ENCODE measurements at places on chromosomes 1 and 21.

GRCh38 chr1:236168716-236169429 lies 26.5 kb downstream of the GPR137B start:
- no peak for DNase-seq

GRCh38 chr1:212242288-212242984 lies 42.8 kb upstream of the PPP2R5A start:
- no peak for DNase-seq

- no peak for DNase-seq
These were observed 52.4 kb downstream of the DISP3 start for GRCh38 chr1:11531314-11531870.

DNA sequence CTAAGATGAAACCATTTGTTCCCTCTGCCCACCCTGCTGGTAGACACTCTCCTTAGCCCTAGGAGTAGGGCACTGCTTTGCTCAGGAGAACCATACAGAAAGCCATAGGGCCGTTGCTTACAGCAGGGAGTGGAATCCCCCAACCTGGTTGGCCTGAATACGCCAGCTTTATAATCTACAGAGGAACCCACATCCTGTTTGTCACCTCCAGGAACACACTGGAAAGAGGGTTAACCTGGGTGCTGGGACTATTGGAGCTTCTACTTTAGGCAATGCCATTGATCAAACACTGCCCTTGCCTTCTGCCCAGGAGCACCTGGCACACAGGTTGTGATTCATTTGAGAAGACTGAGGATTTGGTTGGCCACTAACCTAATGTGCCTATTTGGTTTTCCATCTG lies 124.8 kb downstream of the TNR start:
- no peak for DNase-seq

DNA sequence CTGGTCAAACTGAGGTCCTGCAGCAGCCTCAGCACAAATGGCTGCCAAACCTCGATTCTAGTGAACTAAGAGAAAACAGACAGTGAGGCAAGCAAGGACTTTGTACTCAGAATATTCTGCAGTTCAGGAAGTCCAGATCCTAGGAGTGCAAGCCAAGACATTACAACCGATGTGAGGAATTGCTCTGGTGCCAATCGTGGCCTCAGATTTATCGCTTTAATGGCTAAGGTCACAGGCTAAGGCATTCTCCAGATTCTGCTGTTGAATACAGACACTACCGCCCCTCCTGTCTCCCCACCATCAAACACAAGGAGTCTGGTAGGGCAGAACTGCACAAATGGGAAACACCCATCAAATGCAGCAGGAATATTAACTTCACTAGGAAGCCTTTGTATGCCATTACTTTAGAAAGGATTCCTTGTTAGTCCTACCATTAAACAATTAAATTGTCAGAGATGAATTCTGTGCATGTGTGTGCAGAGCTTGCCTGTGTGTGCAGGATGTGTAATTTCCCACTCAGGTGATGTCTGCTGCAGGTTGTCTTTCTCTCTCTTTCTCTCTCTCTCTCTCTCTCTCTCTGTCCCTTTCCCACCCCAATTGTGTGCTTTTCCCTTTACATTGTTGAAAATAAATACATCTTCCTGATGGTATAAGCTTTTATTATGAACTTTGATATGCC lies 9.2 kb upstream of the SERTAD4 start:
- DNase-seq = no peak

- DNase-seq = no peak
These were observed 205.1 kb upstream of the RUNX1 start for GRCh38 chr21:35254006-35254764.

GRCh38 chr1:50976111-50976889 lies 6.3 kb downstream of the CDKN2C start:
- no peak for DNase-seq

DNA sequence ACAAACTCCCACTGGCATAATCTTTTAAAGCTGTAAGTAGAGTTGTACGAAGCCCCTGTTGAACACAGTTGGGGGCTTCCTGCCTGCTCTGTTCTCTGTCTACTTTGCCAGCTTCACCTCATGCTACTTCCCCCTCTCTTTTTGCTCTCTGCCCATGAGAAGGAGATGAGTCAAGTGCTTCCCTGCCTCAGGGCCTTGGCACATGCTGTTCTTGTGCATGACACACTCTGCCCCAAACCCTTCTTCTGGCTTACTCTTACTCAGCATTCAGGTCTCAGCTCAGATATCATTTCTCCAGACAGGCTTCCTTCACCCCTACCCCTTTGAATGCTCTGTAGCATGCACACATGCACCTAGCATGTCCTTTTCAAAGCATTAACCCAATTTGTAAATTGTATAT lies 208.8 kb downstream of the FOXD2 start:
- DNase-seq = no peak

GRCh38 chr1:170162459-170163246 lies 16.9 kb downstream of the NTMT2 start:
- no peak for DNase-seq

GRCh38 chr1:161223805-161224694 lies 622 bp upstream of the APOA2 start:
- DNase-seq = no peak

- DNase-seq = no peak
These were observed 46.4 kb upstream of the ERG start for GRCh38 chr21:38544661-38545060.

DNA sequence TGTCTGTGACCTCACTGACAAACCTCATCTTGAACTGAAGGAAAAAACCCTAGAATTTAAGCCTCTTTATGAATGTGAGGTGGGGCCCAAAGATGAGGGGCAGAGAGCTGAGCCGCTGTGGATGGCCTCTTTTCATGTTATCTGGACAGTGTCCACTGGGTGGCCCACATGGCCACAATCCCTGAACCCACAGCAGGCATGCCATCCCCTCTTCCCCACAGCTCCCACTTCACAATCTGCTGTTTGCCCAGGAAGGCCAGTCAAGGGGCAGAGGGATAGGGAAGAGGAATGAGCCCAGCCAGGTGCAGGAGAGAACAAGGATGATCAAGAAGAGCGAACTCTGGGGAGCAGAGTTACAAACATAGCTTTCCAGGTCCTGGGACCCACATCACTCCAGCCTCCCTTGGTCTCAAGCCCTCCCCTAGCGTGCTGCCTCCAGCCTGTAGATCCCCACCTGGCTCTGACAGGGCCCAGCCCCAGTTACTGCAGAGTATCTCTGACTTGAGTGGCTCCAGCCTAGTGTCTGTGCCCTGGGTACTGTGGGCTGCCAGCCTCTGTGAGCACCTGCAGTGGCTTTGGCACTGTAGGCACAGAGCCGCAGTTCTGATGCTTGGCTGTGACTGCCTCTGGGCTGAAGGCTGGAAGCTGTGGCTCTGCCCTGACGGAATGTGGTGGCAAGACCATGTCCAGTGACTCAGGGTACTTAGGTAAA lies 1.9 kb upstream of the SLFNL1 start:
- no peak for DNase-seq

- DNase-seq = no peak
These were observed 7.9 kb downstream of the OSCP1 start for GRCh38 chr1:36442337-36442736.

- DNase-seq = no peak
These were observed 175.1 kb upstream of the CSF3R start for GRCh38 chr1:36657826-36658225.

GRCh38 chr1:87951852-87952251 lies 623.2 kb downstream of the LMO4 start:
- no peak for DNase-seq

GRCh38 chr1:150708595-150708994 lies 11.6 kb upstream of the GOLPH3L start:
- DNase-seq = no peak

DNA sequence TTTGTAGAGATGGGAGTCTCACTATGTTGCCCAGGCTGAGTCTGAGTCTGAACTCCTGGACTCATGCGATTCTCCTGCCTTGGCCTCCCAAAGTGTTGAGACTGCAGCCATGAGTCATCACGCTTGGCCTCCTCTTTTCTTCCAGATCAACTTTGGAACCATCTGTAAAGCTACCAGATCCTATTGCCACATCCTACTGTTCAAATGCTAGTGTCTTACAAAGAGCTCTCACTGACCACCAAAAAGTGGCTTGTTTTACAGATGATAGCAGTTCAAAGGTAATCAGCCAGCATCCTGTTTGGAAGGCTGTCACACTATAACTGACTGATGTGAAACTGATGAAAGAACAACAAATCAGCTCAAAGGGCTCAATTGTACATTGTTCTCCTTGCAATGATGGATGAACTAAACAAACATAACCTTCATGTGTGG lies 221.6 kb downstream of the AKT3 start:
- DNase-seq = no peak

DNA sequence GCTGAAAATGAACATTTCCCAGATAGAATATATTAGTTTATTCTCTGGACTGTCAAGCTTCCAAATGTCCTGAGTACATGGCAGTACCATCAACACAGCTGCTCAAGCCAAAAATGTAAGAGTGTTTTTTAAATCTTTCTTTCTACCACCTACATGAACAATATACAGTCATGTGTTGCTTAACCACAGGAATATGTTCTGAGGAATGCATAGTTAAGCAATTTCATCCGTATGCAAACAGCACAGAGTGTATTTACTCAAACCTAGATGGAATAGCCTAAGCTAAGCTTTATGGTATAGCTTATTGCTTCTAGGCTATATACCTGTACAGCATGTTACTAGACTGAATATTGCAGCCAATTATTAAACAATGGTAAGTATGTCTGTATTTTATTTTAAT lies 561.9 kb upstream of the ADGRL4 start:
- DNase-seq = no peak

- DNase-seq = no peak
These were observed 307.1 kb upstream of the RRP15 start for GRCh38 chr1:217977943-217978342.

GRCh38 chr1:66274634-66275033 lies 259.3 kb upstream of the SGIP1 start:
- no peak for DNase-seq

DNA sequence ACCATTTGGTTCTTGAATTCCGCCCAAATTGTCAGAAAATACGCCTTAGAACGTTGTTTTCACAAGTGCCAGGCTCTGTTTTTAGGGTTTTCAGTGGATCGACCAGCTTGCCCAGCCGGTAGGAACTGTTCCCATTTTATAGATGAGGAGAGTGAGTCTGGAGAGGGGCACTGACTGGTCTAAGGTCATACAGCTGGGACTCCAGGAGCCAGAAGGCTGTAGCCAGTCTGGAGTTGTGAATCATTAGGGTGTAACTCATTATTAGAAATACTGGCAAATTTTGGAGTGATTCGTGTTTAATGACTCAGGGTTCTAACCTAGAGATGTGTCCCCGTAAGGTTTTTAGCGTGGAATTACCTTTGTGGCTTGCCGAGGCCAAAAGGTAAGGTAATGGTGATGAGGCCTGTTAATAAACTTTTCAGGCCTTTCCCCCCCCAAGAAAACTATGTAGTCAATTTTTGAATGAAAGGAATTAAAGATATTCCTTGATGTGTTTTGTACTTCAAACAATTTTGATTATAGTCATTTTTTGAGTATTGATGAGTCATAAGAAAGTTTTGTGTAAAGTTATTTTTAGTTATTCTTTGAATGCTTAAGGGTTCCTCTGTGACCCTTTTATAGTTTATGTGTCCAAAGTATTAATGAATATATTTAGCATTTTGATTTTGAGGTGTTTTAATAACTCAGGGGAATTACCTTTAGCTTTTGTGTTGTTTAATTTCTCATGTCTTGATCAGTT lies 2.1 kb downstream of the DYRK1A start:
- DNase-seq = no peak

DNA sequence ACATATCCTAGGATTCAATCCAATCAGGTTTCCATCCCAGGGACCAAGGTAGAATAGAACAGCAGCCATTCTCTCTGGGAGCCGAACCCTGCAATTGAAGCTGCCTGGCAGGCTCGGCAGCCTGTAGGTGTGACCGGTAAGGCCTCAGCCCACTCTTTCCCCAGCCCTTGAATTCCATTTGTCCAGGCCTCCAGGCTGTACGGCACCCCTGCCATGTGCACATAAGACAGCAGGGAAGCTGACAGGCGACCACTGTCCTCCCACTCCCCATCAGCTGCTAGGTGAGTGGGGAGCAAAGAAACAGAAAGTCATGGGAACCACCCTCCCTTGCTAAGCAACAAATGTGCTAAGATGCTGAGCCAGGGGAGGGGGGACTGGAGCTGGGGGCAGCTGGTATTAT lies 23.0 kb downstream of the OPTC start:
- no peak for DNase-seq

DNA sequence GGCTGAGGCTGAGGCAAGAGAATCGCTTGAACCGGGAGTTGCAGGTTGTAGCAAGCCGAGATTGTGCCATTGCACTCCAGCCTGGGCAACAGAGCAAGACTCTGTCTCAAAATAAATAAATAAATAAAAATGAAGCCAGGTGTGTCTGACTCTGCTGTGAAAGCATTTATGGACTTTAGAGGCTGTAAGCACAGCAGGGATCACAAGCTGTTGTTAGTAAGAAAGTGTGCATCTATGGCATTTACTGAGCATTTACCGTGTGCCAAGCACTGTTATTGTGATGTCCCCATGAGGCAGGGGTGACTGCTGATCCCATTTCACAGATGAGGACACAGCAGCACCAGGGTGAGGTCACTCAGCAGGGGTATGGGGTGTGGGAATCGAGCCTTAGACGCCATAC lies 20.1 kb downstream of the FAM151A start:
- no peak for DNase-seq

DNA sequence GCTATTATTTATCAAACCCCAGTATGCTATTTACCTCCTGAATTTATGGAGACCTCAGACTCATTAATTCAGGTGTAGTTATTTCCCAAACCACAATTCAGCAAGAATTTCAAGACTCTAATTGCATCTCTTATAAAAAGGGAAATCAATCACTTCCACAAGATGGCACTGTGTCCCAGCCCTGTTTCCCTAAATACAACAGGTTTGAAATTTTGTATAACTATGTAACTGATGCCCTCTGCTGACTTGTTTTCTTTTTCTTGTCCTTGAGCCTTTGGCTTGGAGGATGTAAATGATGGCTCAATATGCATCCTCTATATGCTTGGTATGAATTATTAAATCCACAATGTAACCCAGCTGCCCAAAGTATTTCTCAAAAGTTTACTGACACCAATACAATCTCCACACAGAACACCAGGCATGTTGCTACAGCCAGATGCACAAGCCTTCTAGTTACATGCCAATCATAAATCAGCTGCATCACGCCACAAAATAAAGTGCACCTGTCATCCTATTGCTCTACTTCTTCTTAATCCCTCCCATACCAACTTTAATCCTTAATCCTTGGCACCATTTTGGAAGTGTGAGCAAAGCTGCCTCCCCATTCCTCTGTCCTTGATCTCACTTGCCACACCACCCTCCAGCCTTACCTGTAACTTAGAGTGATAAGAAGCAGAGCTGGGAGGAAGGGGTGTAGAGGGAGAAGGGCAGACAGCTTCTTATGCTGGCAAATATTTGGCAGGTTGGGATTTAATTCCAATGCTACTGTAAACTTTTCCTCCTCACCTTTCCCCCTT lies 9.0 kb downstream of the C1orf105 start:
- peak; percentile 26 for DNase-seq

- DNase-seq = no peak
These were observed 16.9 kb downstream of the MTF2 start for GRCh38 chr1:93095804-93096585.

DNA sequence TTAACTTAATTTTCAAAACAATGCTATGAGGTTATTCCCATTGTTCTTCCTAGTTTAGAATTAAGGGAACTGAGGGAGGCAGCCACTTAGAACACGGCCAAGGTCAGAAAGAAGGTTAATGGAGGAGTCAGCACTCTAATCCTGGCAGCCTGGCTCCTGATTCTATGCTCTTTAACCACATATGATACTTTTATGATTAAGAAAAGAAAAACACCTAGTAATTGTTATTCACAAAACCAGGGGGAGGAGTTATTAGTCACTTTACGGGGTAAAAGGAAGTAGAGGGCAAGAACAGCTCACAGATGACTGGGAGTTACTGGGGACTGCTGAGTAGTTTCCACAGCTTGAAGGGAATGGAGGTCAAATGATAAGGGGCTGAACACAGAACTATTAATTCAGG lies 38.6 kb downstream of the GADD45A start:
- DNase-seq = no peak
